Heart right ventricle (tissue), 16 donors: ENCODE measurements at places on chromosomes 3 and 15. TPM values are rescaled to one million over a fixed set of nuclear protein-coding genes. Genes with fewer than 3 reads are reported as not detected.

- DNase-seq: peak; percentile 52
These were observed 340.7 kb upstream of the C2CD4B start for GRCh38 chr15:62505762-62506161.

DNA sequence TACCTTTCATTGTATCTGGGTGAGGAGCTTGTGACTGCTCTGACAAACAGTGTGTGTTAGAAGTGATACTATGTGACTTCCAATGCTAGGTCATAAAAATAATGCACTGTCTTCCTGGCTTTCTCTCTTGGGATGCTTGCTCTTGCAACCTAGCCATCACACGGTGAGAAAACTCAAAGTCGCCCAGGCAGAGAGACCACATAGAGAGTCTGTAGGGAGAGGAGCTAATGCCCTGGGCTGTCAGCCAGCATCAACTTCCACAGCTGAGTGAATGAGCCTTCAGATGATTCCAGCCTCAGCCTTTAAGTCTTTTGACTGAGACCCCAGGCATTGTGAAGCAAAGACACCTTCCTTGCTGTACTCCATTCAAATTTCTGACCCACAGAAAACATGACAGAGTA is 220.6 kb upstream of the SGO1 start:
- peak; percentile 3 for DNase-seq

DNA sequence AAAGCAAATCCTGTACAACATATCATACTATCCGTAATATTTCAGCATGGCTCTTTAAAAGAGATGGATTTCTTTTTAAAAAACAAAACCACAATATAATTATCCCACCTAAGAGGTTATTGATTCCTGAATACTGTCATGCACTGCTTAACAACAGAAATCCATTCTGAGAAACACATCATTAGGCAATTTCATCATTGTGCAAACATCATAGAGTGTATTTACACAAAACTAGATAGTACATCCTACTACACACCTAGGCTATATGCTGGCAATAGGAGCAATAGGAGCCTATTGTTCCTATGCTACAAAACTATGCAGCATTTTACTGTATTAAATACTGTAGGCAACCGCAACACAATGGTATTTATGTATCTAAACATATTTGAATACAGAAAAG is 242.0 kb downstream of the NEK10 start:
- DNase-seq: no peak

DNA sequence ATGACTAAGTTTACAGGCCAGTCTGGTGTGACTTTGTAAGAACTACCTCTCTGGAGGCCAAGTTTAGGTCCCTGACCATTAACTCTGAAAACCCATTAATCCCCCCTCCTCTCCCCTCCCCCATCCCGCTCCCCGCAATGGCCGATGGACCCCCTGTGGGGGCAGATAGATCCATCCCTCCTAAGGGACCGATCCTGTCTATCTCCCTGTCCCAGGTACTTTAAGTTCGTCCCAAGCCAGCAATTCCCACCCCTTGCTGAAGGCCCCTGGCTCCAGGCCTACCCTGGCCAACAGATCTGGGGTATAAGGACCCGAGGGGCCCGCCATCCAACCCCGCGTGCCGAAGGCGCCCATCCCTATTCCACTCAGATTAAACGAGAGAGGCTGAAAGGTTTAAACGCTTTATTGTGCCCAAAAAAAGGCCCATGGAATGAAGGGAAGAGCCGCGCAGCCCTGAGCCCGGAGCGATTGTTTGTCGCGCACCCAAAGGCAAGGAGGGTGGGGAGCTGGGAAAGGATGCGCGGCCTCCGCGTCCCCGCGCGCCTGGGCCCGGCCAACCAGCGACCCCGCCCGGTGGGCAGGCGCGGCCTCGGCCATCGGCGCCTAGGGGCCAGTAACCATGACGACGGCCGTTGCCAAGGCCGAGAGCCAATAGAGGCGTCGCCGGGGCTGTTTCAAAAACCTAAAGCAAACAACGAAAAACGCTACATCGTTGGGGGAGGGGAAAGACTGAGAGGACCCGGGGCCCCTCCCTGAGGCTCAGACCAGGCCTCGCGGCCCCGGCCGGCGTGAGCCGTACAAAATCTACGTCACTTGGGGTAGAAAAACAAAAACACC is 35.9 kb downstream of the HMCES start:
- DNase-seq: peak; percentile 92

- DNase-seq: no peak
These were observed 10.6 kb downstream of the HCN4 start for GRCh38 chr15:73357999-73358665.

DNA sequence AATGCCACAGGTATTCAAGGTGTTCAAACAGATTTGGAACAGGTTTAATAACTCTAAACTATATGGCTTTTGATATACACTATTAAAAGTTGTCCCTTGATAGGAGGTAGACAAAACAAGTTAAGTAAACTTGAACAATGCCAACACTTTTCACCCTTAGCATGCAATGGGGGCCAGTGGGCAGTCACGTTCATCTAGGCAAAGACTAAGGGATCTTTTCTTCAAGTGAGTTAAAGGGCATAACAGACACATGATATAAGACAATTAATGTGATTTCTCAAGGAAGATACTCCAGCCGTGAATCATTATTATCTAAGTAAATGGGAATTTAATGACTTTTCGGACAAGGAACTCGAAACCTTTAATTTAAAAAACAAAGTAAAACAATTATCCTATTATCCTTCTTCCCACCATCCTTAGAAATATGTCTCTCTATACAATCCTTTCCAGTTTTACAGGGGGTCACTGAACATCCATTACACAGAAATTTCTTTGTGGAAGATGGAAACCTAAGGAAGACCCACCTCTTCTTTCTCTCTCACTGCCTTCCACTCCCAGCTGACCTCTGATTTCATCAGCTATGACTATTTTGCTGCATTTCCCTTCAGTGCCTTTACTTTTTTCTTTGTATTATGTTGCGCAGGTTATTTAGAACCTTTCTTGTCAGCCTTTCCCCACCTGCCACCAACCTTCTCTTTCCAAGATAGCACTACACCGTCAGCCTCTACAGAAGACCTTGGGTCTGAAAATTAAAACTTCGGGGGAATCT is 1.5 kb downstream of the CLDN1 start:
- no peak for DNase-seq

DNA sequence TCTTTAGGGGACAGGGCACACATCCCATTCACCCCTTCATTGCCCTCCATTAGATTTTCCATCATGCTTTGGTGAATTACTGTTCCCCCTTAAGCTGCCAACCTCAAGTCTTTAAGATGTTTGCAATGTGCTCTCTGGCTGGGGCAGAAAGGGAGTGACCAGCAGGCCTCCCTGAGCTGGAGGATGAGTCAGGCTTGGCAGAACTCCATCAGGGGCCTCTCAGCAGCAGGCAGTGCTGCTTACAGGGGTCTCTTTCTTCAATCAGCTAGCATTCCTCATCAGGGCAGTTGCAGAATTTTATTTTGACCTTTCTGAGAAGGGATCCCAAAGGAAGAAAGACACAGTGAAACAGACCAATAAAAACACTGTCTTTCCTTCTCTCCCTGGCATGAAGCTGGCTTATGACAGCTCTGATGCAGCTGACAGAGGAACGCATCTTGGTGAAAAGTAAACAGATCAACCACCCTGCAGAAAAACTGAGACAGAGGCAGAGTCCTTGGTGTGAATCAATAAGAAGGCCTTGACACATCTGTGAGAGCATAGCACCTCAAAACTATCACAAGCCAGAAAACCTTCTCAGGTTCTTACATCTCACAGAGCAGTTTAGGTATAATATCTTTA is 88.7 kb upstream of the MRPL3 start:
- DNase-seq: peak; percentile 6

DNA sequence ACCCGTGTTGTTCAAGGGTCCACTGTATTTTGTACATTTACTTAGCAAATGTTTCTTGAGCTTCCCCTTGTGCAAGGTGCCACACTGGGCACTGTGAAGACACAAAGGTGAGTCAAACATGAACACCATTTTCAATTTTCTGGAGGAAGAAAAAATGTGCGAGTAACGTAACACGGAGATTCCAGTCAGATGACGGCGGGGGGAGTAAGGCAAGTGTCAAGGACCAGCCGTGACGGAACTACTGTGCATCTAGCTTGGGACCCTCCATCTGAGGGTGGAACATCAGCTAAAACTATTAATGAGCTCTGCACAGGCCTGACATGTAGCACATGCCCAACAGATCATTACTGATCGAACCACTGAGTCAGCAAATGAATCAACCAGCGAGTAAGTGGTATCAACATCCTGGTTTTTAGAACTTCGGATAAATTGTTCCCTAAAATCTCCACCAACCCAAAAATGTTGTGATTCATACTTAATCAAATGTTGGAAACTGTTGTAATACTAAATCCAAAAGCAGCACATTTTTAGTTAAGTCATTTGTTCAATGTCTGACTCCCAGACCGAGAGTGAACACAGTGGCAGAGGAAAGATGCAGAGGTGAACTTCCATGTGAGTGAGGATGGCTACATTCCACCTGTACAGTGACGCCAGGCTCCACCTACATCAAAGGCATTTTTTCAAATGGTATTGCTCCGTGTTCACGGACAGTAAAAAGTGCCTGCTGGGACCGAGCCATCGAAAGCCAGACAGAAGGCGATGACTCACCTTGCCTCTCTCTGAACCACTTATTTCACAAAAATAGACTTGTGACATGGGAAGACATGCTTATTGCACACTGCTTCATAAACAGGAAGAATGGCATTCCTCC is 172.2 kb downstream of the ATP10A start:
- DNase-seq: no peak

DNA sequence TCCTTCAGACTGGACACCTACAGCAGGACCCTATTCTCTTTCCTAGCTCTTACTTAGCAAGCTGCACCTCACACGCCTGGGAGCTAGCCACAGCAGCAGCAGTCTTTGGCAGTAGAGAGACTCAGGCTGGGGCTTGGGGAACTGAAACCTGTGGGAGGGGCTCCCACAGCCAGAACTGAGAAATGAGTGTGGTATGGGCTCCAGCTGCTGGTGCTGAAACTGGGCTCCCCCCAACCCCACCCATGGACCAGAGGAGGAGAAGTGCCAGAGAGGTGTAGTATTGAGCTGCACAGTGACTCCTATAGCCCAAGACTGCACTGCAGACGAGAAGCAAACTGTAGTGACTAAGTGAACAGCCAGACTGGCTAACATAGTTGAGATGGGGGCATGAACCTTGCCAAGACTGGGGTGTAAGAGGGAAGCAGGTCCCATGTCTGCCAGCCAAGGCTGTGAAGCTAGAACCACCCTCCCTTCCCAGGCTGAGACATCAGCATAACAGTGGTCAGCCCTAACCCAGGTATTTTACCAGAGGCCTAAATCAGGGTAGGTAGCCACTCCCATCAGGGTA is 62.5 kb downstream of the MYO5A start:
- peak; percentile 22 for DNase-seq

DNA sequence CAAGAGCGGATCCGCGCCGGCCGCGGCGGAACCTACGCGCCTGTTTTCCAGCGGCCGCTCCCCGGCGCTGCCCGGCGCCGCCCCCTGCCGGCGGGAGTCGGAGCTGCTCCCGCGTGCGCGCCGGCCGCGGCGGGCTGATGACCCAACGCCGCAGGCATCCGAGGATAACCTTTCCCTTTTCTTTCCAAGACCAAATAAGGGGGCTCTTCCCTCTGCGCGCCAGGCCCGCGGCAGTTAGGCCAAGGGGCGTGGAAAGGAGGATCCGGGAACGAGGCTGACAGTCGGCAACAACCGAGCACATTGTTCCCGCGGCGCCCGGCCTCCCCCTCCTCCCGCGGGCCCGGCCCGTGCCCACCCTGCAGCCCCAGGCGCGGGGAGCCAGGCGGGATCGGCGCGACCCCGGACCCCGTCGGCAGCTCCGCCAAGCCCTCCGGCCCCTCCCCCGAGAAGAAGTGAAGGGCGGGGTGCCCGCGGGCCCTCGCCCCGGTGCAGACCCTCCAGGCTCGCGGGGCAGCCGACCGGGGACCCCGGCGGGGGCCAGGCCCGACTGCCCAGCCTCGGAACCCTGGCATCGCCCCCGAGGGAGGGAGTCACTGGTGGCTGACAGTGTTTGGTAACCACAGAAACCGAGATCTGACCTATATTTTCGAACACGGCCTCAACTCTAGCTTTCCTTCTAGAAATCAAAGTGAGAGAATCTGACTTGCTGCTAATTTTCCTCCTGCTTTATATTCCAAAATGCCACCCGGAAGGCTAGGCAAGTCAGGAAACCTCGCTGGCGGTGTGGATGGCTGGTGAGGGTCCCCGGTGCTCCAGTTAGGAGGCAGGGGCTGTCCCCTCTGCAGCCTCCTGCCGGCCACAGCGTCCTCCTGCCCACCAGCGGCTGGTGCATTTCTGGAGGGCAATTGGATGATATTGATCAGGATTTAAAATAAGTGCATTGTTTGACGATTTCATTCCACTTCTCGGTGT is 45.6 kb upstream of the SYNM start:
- peak; percentile 75 for DNase-seq

The SLC6A20 gene
- polyA plus RNA-seq: not detected

The UQCRC1 gene
- 1,330 TPM for polyA plus RNA-seq
